ENCODE measurements at places on chromosomes 3 and 15.
A peak's percentile ranks its signal among the peaks of the same experiment; 100 is the strongest.

- no peak for DNase-seq
- no peak overlapping the region for H3K4me3 ChIP-seq
- no peak overlapping the region for H3K27ac ChIP-seq
- peaks cover 4% of the 10 kb centered on the region for H3K4me1 ChIP-seq
- no peaks in the 10 kb centered on the region for H3K27me3 ChIP-seq
- peaks cover 17% of the 10 kb centered on the region for H3K36me3 ChIP-seq
These were observed 19.1 kb upstream of the DNAAF4 start for GRCh38 chr15:55527150-55527549.

GRCh38 chr3:142676151-142676550 lies 47.7 kb upstream of the TRPC1 start:
- DNase-seq, result no peak
- H3K27me3 ChIP-seq, result no peaks in the 10 kb centered on the region
- no peak overlapping the region for H3K27ac ChIP-seq
- H3K36me3 ChIP-seq, result peaks cover 2% of the 10 kb centered on the region

DNA sequence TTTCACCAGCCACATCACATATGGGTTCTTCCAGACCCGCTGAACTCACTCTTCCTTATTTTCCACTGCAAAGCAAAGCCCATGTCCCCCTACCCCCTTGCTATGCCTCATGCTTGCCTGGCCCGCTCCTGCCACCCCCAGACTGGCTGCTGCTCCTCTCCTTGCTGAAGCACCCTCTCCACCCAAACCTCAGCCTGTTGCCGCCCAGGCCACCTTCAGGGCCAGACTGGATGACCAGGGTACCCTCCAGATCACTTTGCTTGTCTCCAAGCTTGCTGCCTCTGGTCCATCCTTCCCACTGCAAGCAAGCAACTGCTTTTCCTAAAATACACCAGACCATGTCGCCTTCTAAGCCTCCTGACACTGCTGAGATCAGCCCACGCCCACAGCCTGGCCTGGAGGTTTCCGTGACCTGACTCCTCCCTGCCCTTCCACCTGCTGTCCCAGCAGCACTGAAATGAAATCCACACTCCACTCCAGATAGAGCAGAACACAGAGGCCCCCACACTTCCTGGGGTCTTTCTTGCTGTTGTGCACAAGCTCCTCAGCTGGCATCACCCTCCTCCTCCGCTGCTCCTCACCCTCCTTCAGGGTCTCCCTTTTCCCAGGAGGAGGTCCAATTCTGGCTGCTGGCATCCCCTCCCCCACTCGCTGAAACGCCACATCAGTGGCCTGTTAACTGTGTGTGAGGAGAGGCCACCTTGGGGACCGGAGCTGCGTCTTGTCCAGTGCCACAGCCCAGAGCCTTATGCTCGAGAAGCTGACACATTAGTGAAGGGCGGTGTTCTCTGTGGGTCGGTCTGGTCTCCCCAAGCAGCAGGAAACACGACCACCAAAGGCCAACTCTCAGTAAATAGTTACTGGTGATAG lies 99.1 kb downstream of the ADCY5 start:
- H3K27me3 ChIP-seq, result peaks cover 11% of the 10 kb centered on the region
- no peaks in the 10 kb centered on the region for H3K36me3 ChIP-seq
- no peak overlapping the region for H3K27ac ChIP-seq
- H3K4me3 ChIP-seq, result no peak overlapping the region
- no peak for DNase-seq
- peaks cover 5% of the 10 kb centered on the region for H3K4me1 ChIP-seq

DNA sequence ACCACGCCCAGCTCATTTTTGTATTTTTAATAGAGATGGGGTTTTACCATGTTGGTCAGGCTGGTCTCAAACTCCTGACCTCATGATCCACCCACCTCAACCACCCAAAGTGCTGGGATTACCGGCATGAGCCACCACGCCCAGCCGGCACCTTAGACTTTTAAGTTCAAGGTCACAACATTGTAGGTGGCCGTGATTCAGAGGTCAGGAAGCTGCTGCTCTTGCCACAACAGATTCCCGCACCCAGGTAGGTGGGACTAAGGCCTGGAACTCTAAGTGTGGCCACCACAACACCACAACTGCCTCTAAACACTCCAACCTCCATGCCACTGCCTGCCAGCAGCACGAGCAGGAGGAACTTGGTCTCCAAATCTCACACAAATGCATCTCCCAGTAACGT lies 196.8 kb downstream of the STT3B start:
- H3K27ac ChIP-seq, result no peak overlapping the region
- no peaks in the 10 kb centered on the region for H3K36me3 ChIP-seq
- H3K4me1 ChIP-seq, result no peaks in the 10 kb centered on the region
- DNase-seq, result no peak

DNA sequence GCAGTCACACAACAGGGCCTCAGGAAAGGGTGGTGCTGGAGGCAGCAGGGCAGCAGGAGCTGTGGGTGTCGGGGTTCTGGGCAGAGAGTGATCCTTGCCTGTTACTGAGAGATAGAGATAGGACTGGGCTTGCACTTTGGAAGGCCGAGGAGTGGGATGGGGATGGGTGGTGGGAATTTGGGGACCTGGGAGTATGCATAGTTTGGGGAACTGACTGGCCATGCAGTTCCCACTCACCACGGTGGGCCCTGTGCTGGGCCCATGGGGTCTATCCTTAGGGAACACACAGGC lies 192.5 kb upstream of the LINGO1 start:
- H3K4me1 ChIP-seq, result peaks cover 20% of the 10 kb centered on the region
- no peak for DNase-seq
- no peaks in the 10 kb centered on the region for H3K36me3 ChIP-seq
- peak overlapping the region; percentile 75 for H3K27ac ChIP-seq
- no peak overlapping the region for H3K4me3 ChIP-seq

DNA sequence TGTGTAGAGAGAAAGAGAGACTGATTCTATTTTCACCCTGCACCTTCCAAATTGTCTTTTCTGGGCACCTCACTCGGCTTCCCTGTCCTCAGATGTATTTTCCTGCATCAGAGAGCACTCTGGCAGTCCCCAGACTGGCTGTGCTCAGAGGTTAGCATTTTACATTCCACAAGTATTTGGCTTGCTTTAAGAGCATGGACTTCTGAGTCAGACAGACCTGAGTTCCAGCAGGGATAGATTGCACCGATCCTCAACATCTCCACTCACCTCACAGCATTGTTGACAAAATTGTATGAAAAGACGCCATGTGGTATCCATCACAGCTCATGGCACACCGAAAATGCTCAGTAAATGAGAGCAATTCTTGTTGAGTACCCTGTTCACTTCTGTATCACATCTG lies 45.6 kb downstream of the SST start:
- no peak overlapping the region for H3K4me3 ChIP-seq
- no peaks in the 10 kb centered on the region for H3K36me3 ChIP-seq
- peaks cover 6% of the 10 kb centered on the region for H3K27me3 ChIP-seq
- DNase-seq, result no peak

All from neural crest cell (in vitro differentiated cells).